NT2/D1 (cell line): ENCODE measurements at places on chromosomes 3 and 15.

- no peak for DNase-seq
Measured at GRCh38 chr3:185089343-185089742, 63.5 kb downstream of the C3orf70 start.

- DNase-seq = no peak
Measured at GRCh38 chr3:196792771-196793170, 53.1 kb downstream of the PAK2 start.

- no peak for DNase-seq
Measured at GRCh38 chr15:55394694-55395093, 13.5 kb downstream of the CCPG1 start.

GRCh38 chr3:76096036-76096435 is 310.7 kb upstream of the ZNF717 start:
- DNase-seq = no peak

- no peak for DNase-seq
Measured at GRCh38 chr15:40927873-40928806, 1.0 kb upstream of the DLL4 start.

DNA sequence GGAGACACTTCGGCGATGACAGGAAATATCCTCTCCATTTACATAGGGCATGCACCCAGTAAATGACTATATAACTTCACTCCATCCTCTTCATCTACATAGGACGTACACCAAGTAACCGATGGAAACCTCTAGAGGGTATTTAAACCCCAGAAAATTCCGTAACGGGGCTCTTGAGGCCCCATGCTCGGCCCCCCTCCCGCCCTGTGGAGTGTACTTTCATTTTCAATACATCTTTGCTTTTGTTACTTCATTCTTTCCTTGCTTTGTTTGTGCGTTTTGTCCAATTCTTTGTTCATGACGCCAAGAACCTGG is 7.5 kb upstream of the FAM107A start:
- DNase-seq = no peak
